ENCODE measurements at places on chromosomes 12 and 14.

DNA sequence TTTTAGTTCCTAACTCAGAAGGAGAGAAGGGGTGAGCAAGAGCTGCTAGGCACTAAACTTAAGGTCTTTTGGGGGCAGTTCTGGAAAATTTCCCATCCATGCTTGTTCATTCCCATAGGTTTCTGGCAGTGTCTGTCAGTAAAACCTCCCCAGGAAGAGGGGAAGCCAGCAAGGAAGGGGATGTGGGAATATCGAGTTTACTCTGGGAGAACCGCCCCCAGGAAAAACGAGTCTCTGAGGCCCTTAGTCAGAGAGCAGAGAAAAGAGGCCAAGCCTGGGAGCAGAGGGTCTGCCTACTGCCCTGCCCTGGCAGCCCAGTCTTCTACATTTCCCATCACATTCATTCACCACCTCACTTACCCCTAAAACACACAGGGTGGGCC, 55.9 kb downstream of the TMCC3 start:
- DNase-seq: no peak

- DNase-seq: no peak
Measured at GRCh38 chr12:88544991-88545980, 35.0 kb downstream of the KITLG start.

DNA sequence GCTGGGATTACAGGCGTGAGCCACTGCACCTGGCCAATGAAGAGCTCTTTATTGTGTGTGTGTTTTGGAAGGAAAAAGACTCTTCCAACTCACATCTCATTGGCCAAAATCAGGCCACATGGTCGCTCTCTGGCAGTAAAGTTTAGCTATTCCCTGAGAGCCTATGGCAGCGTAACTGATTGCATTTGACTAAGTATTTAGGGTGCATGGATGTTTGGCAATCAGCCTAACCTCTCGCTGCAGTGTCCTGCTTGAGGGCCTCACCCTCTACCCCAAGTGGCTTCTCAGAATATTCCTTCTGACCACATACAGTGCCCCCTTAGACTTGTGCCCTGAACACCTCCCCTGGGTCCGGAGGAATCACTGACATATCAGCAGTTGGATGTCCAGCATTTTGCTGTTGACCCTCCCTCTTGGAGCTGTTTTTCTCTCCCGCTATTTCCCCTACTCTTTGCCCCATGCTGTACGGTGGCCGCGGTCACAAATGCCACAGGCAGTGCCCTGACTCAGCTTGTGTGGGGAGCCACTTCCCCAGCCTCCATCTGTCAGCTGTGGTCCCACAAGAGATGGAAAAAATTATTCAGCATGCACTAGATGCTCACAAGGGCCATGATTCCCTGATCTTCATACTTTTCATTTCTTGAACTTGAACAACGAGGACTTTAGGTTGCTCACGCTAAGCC, 9.5 kb downstream of the PHETA1 start:
- DNase-seq: no peak

- DNase-seq: no peak
Measured at GRCh38 chr14:105329411-105330150, 15.0 kb downstream of the PACS2 start.

GRCh38 chr12:105272814-105273416, 36.9 kb upstream of the APPL2 start:
- no peak for DNase-seq

- DNase-seq: no peak
Measured at GRCh38 chr14:99578541-99579101, 25.4 kb downstream of the CCDC85C start.

DNA sequence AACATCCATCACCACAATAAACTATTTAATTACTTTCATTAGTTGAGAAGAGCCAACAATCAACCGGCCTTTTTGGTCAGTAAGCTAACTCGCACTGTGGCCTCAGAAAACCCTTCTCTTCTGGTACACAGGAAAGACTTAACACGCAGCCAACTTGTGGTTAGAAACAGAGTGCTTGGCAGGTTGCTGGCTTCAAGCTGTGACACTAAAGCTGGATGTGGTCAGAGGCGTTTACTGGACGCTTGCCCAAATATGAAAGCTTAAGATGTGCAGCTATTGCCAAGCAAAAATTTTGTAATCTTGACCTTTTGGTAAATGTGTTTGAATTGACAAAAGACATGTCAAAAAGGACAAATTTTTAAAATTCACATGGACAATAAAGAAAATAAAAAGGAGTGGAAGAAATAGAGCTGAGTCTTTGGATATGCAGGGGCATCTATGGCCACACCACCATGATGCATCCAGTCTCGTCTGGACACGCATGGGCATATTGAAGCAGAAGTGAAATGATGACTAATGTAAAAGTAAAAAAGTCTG, 2.6 kb upstream of the KLRK1 start:
- DNase-seq: no peak

GRCh38 chr12:94305130-94305957, 154.3 kb downstream of the CEP83 start:
- peak; percentile 50 for DNase-seq

DNA sequence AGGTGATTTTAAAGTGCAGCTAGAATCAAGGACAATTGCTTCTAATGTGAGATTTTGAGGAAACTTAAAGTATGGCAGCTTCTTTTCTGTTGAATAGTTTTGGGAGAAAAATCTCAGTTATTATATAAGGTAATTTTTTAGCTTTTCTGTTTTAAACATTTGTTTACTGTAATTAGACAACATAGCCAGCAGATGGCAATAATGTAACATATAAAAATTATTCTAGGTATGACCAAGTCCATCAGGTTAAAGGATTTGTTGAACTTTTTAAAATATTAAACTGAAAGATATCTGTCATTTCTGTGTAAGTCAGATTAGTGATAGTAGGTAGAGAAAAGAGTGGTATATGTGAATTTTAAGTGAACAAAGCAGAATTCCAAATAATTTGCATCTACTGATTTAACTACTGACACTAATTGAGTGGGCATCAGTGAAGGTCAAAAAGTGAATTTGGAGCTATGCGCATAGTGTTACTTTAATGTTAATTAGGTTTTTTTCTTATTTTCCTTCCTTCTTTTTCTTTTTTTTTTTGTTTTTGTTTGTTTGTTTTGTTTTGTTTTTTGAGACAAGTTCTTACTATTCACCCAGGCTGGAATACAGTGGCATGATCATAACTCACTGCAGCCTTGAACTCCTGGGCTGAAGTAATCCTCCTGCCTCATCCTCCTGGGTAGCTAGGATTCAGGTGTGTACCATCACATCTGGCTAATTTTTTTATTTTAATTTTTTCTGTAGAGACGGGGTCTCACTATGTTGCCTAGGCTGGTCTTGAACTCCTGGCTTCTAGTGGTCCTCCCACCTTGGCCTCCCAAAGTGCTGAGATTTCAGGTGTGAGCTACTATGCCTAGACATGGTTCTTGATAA, 18.6 kb downstream of the PRORP start:
- DNase-seq: peak; percentile 13

GRCh38 chr12:78199926-78200325, 369.2 kb downstream of the NAV3 start:
- DNase-seq: no peak
